ENCODE measurements at places on chromosomes 2 and 18.

GRCh38 chr2:241728627-241729026 is 5.8 kb upstream of the D2HGDH start:
- no peak for DNase-seq

- DNase-seq: no peak
These were observed 437.0 kb downstream of the PARD3B start for GRCh38 chr2:204982303-204982702.

- no peak for DNase-seq
These were observed 156.6 kb downstream of the CERS6 start for GRCh38 chr2:168612719-168613118.

DNA sequence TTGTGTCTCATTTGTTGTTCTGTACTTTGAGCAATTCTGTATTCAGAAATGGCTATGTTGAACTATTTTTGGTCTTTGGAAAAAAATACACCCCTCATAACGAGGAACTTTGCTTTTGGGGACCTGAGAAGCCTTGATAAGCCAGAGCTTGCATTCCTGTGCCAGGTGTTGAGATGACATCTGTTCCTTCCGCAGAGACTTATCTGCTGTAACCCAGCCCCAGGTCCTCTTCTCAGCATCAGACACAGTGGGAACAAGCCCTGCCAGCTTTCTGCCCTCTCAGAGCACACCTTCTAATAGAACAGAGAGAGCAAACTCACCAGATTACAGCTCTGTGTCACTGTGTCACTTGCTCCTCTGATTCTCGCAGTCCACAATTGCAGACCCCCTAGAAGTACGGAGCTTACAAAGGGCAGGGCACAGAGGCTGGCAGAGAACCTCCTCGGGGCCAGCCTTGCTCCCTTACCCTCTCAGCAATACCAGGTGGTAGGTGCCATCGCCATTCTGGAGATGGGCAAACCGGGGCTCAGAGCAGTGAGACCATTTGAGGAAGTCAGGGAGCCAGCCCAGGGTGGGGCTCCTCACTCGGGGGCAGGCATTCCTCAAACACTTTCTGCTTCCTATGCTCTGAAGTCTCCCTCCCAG is 97.4 kb downstream of the DDX1 start:
- DNase-seq: no peak

GRCh38 chr2:195815083-195815482 is 158.1 kb downstream of the SLC39A10 start:
- DNase-seq: no peak

DNA sequence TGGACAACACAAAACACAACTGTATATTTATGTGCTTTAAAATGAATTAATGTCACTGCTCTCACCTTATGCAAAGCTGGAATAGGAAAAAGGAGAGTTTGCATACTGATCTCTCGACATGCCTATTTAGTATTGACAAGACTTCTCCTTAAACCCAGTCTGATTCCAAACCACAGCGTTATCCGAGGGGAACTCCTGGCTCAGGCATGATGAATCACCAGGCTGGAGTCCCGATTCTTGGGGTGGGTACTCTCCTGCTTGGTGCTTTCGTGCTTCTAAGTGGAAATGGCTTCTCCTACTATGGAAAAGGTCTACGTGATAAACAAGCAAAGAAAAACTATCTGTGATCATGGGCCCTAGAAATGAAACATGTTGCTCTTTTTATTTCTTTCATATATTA is 88.9 kb upstream of the SLC35G4 start:
- DNase-seq: no peak

- no peak for DNase-seq
These were observed 513.0 kb downstream of the XIRP2 start for GRCh38 chr2:167401309-167401708.

DNA sequence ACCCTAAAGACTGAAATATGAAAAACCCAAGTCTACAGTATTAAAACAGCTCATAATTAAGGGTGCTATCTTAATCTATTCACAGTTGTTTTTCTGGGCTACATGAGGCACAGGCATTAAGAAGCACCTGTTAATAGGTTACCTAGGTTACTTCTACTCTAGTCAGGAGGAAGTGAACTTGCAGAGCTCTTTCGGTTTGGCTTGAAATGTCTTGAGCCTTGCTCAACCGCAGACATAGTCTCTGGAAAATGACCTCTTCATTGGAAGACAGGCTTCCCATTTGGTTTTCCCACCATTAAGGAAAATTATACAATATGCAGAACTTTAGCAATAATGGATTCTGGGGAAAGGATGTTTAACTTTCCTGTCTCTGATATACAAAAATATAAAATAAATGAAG is 142.3 kb upstream of the KCNJ3 start:
- no peak for DNase-seq

DNA sequence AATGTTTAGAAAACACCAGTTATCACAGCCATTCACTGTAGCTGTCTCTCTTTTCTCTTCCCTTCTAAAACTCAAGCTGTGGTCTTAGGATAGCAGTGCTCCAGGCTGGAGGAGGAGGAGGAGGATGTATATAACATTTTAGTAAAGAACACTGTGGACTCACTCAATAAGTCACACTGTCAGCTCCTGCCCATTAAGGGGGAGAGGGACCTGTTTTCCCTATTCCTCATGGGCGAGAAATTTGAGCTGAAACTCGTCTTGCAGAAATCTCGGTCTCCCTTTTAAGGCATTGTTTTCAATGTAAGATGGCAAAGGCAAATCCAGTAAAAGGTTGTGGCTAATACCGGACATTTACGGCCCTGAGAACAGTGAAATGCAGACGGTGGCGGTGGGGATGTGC is 114.8 kb upstream of the ZNF236 start:
- no peak for DNase-seq

- DNase-seq: no peak
These were observed 154.7 kb upstream of the LYPD1 start for GRCh38 chr2:132824716-132825115.

GRCh38 chr2:11652553-11652952 is 17.4 kb downstream of the NTSR2 start:
- DNase-seq: no peak

DNA sequence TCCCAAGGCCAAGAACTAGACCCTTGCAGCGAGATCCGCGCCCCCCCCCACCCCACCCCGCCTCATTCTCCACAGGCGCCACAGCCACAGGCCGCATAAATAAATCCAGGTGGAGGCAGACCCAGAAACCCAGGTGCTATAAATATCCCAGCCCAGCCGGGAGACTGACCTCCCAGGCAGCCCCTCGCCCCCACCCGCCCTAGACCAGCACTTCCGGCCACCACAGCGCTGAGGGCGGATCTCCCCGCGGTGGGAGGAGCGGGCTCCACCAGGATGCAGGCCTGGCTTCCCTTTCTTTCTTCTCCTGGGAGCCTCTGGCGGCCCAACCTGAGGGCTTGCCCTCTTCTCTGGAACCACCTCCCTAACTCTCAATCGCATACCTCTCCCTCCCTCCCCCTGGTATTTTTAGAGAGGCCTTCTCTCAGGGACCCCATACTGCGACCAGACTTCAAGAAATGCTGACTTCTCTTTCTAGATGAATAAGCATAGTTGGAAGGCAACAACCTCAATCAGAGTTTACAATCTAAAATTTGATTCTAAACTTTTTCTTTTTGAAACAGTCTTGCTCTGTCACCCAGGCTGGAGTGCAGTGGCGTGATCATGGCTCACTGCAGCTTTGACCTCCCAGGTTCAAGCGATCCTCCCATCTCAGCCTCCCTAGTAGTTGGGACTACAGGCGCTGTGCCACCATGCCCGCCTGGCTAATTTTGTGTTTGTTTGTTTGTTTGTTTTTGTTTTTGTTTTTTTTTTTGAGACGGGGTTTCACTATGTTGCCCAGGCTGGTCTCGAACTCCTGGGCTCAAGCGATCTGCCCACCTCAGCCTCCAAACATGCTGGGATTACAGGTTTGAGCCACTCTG is 55.0 kb downstream of the PKDCC start:
- DNase-seq: no peak

DNA sequence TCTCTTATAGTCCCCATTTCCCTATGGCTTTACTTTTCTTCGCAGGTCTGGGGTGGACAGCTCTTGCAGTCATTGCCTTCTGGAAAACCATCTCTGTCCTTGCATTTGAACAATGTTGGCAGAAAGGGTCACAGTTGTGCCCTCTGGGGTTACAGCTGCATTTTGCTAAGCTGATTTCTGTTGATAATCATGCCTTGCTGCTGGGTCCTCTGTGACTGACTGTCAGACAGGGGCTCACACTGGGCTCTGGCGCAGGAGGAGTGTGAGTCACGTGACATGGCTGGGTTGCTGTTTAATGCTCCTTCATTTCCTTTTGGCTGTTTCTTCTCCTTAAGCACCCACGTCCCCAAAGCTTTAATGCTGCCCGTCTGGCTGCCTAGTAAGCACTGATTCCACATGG is 196.6 kb upstream of the LHCGR start:
- no peak for DNase-seq

GRCh38 chr2:120820263-120820952 is 84.7 kb downstream of the GLI2 start:
- no peak for DNase-seq

- no peak for DNase-seq
These were observed at the start of gene SPHKAP for GRCh38 chr2:228181098-228182019. TSS of gene SPHKAP (minus strand) at chr2:228181687. CDS start at chr2:228181598, 89 bp downstream.

DNA sequence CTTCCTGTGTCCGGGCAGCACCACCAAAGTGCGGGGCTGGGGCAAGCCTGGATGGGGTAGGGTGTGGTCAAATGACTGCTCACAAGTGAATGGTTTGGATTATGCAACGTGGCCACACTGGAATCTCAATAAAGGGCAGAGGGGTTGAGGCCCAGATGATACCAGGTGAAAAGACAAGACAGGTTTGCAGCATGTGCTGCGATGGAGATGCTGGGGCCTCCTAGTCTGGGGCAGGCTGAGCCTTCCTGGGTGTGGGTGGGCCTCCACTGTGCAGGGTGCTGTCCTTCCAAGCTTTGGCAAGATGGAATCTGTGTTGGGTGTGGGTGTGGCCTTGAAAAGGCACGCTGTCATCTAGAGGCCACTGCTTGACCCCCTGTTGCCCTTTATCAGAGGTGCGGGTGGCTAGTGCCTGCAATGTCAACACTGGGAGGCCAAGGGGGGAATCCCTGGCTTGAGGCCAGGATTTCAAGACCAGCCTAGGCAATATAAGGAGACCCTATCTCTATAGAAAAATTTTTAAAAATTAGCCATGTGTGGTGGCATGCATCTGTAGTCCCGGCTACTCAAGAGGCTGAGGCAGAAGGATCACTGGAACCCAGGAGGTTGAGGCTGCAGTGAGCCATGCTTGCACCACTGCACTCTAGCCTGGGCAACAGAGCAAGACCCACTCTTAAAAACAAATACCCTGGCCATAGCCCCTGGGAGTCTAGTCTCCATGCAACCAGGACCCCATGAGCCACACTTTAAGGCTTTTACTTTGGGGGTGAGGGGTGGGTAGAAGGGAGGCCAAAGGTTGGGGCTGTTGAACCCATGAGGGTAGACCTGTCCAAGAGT is 13.8 kb downstream of the RRM2 start:
- DNase-seq: no peak

DNA sequence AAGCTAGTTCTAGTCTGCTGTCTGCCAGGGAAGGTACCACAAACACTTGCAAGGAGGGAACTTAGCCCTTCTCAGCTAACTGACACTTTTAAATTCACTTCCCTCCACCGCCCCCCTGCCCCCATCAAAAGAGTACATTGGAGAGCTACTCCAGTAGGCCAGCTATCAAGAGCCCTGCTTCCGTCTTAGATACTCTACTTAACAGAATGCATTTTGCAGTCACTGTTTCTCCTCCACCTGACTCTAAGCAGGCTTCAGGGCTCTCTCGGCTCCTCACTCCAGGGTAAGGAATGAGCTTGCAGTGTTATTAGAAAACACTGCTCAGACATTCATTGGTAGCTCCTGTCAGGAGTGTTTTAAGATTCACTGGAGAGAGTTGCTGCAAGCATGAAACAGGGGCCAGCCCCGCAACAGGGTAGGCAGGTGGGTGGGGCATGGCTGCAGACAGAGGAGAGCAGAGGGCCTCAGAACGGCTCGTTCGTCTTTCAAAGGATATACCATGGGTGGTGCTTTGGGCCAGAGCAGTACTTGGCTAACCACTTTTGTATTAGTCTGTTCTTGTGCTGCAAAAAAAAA is 35.3 kb upstream of the PDCL3 start:
- no peak for DNase-seq

- no peak for DNase-seq
These were observed 53.4 kb upstream of the SETBP1 start for GRCh38 chr18:44627280-44627679.

DNA sequence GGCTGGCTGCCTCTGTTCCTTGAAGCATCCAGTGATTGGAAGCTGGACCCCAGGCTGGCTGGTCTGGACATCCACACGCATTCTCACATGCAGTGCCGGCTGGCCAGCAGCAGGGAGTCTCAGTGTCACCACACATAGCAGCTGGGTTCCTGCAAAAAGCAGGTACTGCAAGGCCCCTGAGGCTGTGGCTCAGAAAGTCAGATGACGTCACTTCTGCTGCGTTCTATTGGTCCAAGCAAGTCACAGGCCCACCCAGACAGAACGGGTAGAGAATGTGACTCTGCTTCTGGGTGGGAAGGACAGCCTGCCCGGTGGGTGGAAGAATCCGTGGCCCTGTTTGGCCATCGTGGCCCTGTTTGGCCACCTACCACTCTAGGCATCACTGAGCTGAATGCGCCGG is 51.3 kb upstream of the SPP2 start:
- DNase-seq: no peak

GRCh38 chr2:230814616-230815015 is 50.1 kb upstream of the ITM2C start:
- DNase-seq: no peak

DNA sequence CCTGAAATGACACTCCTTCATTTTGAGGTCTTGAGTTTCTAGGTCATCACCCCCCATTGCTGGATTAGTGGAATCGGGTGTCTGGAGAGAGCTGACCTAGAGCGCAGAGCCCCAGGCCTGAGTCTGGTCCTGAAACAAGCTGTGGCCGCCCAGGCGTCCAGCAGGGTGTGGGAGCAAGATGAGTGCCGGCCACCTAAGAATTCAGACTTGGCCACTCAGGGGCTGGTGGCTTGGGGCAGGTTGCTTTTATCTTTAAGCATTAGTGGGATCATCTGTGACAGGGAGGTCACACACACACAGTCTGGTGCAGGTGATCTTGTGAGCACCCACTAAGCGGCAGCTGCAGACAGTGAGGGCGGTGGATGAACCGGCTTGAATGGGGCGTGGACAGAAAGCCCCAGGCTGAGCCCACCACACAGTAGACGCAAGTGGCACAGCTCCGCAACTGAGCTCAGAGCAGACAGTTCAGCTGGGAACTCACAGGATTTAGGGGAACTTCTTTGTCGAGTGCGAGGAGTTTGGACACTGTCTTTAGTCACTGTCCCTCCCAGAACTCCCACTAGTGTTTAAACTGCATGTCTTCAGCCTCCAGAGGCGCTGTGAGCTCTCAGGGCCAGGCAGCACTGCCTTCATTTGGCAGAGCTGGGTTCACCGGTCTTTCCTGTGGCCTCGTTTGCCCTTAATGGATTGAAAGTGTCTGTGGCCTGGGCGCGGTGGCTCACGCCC is 21.5 kb downstream of the ITGB1BP1 start:
- no peak for DNase-seq

- DNase-seq: no peak
These were observed 13.0 kb upstream of the FHL2 start for GRCh38 chr2:105411720-105412407.

DNA sequence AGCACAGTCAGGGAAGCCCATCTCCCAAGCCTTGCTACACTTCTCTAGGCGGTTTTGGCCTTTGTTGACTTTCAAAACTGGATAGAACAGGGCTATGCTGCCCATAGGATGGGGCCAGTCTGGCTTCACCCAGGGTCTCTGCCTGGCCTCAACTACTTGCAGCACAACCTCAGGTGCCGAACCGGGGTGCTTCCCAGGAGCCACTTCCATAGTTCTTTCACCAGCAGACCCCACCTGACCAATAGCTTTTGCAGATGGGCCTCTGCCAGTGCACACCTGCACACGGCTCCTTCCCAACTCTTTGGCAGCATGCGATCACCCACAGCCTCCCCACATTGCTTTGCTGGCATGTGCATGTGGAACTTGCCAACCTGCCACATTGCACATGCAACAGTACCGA is 331.6 kb downstream of the CPS1 start:
- DNase-seq: no peak

Data from hematopoietic multipotent progenitor cell treated with erythropoietin and hydrocortisone succinate and interleukin-3 and kit ligand, for 17 days (in vitro differentiated cells).